SW 1271 (cell line): ENCODE measurements at places on chromosomes 6 and 20.

GRCh38 chr20:60302875-60303274, 344.7 kb downstream of the CDH26 start:
- DNase-seq, result no peak

- no peak for DNase-seq
Observed at GRCh38 chr20:17471606-17472187, 59.5 kb downstream of the BFSP1 start.

DNA sequence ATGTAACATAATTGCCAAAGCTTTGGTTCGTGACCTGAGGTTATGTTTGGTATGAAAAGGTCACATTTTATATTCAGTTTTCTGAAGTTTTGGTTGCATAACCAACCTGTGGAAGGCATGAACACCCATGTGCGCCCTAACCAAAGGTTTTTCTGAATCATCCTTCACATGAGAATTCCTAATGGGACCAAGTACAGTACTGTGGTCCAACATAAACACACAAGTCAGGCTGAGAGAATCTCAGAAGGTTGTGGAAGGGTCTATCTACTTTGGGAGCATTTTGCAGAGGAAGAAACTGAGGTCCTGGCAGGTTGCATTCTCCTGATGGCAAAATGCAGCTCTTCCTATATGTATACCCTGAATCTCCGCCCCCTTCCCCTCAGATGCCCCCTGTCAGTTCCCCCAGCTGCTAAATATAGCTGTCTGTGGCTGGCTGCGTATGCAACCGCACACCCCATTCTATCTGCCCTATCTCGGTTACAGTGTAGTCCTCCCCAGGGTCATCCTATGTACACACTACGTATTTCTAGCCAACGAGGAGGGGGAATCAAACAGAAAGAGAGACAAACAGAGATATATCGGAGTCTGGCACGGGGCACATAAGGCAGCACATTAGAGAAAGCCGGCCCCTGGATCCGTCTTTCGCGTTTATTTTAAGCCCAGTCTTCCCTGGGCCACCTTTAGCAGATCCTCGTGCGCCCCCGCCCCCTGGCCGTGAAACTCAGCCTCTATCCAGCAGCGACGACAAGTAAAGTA, 547 bp upstream of the ESR1 start:
- DNase-seq, result no peak

DNA sequence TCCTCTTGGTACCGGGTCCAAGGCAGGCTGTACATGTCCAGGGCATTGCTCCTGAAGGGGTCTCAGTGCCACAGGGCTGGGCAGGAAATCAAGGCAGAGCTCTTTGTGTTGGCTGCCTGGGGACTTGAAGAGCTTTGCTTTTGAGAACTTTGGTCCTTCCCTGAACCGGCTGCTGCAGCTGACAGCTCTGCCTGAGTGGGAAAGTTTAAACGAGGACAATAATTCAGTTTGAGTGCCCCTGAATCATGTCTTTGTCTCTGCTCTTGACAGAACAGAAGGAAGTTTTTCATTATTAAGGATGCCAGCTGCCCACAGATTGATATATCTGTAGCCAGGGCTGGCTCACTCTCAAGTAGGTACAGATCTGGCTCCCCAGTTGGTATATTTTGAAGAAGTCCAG, 56.1 kb downstream of the ANKRD6 start:
- no peak for DNase-seq

DNA sequence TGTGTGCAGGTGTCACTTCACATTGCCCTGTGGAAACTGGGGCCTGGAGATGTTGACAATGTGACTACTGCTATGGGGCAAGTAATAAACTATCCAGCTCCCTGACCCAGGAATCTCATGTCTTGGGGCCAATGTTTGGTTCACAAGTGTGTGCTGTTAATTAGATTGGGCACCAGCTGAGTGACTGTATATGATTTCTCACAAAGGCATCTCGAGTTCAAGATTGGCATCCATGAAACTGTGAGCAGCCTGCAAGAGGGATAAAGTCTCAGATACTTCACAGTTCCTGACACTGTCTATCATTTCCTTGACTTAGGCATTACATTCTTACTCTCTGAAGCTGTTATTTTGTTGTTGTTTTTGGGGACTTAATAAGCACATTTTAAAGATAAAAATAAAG, 264.0 kb downstream of the PRKN start:
- no peak for DNase-seq

DNA sequence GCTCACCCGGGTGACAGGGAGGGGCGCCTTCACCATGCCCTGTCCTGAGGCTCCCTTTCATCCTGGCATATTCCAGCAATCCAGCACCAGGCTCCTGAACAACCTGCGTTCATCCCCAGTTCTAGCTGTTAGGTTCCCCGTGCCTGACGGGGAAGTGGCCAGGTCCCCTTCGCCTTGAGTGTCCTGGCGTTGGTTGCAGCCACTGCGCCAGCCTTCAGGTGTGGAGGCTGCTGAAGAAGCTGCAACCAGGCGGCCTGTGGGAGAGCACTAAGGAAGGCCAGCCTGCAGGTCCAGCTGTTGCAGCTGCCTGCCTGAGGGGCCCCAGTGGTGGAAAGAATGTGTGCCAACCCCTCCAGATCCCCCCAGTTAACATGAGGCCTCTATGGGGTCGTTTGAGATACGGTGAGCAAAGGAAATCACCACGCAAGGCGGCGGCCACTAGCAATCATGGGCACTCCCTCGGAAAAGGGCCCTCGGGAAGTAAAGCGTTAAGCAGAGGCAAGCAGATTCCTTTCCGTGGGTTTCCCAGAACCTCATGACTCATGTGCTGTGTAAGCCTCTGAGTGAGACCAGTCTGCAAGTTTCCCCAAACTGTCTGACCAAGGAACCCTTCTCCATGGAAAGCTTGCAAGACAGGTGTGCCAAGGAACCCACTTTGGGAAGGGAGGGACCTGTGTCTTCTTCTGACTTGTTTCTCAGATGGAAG, 320.8 kb downstream of the TAF4 start:
- DNase-seq, result no peak

DNA sequence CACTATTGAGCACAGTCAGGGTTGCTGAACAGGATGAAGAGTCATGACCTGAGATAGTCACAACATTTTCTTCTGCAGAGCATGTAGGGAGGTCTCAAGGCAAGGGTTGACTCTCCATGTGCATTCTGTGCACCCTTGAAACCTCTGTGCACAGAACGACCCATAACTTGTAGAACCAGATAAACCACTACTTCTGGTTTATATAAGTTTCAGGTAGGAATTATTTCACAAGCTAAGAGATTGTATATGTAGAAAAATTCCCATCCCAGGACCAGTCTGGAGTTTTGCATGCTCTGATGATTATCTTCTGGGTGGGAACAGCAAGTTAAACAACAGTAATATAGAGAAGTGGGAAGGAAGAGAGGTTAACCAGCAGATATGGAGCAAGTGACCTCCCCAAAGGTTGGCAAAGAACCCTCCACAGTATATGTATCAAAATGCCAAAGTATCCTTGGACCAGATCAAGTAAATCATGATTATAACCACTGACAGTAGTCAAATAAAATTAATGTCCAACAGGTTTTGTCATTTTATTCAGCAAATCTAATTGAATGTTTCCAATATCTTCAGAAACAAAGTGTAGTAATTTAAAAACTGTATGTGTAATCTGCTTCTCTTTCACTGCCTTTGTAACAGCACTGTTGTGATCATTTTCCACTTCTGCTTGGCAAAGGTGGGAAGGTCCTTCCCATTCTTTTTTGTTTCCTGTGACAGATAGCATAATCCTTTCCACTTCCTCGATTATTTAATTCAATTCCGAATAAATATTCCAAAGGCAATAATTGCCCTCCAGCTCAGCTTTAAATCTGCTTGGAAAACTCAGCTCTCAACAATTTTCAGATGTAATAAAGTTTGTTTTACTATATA, 104.4 kb downstream of the SYNE1 start:
- DNase-seq, result no peak

GRCh38 chr6:90286884-90287488, 9.7 kb downstream of the BACH2 start:
- peak; percentile 34 for DNase-seq

DNA sequence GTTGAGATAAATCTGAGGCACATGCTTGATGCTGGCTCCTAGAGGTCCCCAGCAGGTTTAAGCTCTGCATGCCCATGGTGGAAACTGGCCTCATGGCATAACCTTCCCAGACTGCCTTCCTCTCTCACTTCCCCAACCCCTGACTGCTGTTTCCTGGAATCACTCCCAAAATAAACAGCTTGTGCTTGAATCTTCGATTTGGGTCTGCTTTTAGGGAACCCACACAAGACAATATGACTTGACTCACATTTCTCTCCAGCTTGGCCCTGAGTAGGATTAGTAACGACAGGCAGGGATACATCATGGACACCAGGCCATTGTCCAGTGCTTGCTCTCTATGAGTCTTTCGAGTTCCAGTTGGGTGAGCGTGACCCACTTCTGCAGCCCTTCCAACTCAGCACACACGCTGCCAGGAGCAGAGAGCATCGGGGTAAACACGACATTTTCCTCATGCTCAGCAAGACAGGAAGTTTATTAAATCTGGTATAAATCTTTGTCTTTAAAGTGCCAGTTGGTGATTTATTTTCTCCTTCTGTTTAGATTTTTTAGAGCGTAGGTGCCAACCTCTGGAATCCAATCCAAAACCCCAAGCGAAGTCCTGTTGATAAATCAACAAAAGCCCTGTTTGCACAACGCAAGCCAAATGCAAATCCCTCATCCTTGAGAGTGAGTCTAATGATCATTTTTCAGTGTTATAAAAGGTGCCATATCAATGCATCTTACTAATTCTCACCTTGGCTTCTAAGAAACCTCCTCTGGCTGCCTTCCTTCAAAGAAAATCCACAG, 135.0 kb downstream of the FOXA2 start:
- no peak for DNase-seq

- DNase-seq, result no peak
Observed at GRCh38 chr6:9086331-9086730, 651.0 kb upstream of the SLC35B3 start.

DNA sequence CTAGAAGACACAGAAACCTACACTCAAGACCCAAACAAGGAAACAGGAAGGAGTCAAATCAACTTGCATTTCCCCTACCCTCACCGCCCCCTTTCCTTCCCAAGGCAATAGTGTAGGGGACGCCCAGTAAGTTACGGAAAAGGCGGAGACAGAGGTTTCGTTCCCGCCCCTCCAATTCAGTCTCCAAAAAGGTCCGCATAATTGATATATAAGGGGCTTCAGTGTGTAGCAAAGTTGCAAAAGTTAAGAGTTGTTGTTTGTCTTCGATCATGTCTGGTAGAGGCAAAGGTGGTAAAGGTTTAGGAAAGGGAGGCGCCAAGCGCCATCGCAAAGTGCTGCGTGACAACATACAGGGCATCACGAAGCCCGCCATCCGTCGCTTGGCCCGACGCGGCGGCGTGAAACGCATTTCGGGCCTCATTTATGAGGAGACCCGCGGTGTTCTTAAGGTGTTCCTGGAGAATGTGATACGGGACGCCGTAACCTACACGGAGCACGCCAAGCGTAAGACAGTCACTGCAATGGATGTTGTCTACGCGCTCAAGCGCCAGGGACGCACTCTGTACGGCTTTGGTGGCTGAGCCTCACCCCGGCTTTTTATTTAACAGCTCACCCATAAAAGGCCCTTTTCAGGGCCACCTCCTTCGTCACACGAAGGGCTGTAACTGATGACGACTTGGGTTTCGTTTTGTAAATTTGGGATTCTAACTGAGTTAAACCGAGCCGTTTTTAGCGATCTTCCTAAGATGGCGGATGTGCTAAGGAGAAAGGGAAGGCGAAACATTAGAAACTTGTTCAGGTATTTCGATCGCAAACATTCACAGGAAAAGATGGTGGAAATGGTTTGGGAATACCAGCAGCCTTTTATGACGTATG, 124.6 kb upstream of the BTN3A2 start:
- no peak for DNase-seq

- no peak for DNase-seq
Observed at GRCh38 chr6:153001767-153002612, 519 bp downstream of the MTRF1L start.

- DNase-seq, result peak; percentile 25
Observed at GRCh38 chr6:41591859-41592502, 45.8 kb downstream of the FOXP4 start.

GRCh38 chr6:157066781-157067491, 256.4 kb downstream of the TMEM242 start:
- no peak for DNase-seq

DNA sequence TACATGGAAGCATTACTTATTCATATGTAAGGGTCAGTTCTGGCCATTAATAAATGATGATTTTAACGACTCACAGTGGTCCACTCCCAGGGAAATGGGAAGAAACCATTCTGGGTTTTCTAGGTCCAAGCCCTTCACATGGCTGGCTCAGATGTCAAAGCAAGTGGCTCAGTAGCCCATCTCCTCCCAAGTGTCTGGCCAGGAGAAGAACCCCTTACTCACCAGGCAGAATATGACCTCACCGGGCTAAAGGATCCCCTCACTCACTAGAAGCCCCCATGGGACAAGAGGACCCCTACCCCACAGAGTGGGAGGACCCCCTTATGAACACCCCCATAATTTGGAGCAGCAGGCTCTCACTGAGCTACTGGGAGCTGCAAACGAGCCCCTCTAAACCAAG, 34.0 kb downstream of the PREX1 start:
- DNase-seq, result no peak

GRCh38 chr6:75109765-75110164, 96.1 kb downstream of the COL12A1 start:
- no peak for DNase-seq

DNA sequence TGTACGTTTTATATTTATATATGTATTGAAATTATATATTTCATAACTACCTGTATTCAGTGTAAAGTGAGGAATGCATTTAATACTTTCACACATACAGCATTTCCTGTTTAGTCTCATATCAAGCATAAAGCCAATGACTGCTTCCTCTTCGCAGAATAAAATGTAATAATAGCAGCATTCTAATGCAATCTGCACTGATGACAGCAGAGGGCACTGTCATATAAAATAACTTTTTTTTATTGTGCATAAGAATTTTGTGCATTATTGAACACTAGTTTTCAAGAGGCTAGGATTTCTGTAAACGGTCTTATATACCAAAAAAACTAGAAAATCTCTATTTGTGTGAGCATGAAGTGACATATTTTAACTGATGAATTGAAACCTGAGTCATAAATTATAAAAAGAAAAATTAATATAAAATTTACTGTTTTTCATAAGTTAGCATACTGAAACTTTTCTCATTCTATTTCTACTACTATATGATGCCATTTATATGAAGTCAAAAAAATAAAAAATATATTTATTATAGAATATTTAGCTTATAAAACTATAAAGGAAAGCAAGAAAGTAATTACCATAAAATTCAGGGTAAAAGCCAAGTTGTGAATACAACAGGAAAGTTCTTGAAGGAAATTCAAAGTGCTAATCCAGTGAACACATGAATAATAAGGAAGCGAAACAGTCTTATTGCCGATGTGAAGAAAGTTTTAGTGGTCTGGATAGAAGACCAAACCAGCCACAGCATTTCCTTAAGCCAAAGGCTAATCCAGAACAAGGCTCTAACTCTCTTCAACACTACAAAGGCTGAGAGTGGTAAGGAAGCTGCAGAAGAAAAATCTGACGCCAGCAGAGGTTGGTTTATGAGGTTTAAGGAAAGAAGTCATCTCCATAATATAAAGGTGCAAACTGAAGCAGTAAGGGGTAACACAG, 36.3 kb downstream of the RNF146 start:
- DNase-seq, result peak; percentile 53

- DNase-seq, result no peak
Observed at GRCh38 chr6:11748591-11749210, 29.9 kb downstream of the ADTRP start.
